NCI-H526 treated with DMSO at 0.1 percent for 48 hours (cell line): ENCODE measurements at places on chromosomes 3 and 15.

DNA sequence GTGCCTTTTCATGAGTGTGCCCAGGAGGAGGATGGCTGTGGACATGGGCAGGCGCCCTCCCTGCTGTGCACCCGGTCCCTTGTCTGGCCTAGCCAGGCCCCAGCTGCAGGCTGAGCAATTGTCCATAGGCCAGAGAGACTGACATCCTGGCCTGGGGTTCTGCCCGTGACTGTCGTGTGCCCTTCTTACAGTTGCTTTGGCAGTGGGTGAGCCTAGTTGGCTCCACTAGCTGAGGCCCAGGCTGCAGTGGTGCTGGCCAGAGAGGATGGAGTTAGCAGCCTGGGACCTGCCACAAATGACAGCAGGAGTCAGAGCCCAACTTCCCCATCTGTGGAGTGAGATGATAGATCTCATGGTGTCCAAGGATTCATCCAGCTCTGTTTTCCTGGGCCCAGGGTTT is 9.0 kb upstream of the CHRNB4 start:
- DNase-seq: no peak

GRCh38 chr3:135268941-135269532 is 474.0 kb downstream of the EPHB1 start:
- DNase-seq: no peak

GRCh38 chr15:22903427-22903826 is 65.0 kb downstream of the NIPA2 start:
- DNase-seq: no peak

- peak; percentile 52 for DNase-seq
Observed at GRCh38 chr3:27721717-27722564, at the start of gene EOMES. Gene EOMES, minus strand, starts transcription at chr3:27722323. Its CDS starts 29 bp downstream, at chr3:27722294.

DNA sequence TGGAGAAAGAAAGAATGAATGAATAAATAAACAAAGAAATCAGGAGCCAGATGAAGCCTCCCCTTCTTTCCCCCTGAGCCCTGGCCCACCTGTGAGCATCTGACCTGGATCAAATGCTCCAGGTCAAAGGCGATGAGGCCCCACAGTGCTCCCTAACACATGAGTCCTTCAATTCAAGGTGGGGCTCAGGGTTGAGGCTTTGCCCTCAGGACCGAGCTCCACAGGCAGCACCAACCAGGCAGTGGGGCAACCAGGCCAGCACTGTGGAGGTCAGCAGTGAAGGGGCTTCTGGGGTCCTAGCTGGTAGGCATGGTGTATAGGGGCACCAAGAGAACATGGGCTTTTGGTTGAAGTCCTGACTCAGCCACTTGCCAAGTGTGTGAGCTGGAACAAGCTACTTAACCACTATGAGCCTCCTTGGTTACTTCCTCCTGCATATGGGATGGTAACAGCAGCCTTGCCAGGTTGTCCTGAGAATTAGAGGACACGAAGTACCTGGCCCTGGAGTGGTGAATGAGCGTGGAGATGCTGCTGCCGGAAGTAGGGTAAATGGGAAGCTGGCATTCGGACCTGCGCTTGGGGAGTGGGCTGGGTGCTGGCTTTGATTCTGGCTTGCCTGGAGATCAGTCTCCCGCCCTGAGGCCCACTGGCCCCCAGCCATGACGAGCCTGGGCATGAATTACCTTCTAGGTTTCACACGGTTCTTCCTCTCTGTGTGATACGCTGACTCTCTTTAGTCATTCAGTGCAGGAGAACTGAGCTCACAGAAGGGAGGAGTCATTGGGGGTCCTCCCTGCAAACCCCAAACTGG is 10.0 kb upstream of the PAQR5 start:
- no peak for DNase-seq
